ENCODE measurements at places on chromosomes 7 and 10. TPM values are rescaled to one million over a fixed set of nuclear protein-coding genes. Genes with fewer than 3 reads are reported as not detected.

GRCh38 chr7:1109581-1110310, 21.8 kb downstream of the GPER1 start:
- no peak for DNase-seq

- DNase-seq = no peak
These were observed 131.0 kb upstream of the BET1 start for GRCh38 chr7:94135180-94135579.

GRCh38 chr7:100175296-100175935, 1.8 kb downstream of the GPC2 start:
- no peak for DNase-seq

DNA sequence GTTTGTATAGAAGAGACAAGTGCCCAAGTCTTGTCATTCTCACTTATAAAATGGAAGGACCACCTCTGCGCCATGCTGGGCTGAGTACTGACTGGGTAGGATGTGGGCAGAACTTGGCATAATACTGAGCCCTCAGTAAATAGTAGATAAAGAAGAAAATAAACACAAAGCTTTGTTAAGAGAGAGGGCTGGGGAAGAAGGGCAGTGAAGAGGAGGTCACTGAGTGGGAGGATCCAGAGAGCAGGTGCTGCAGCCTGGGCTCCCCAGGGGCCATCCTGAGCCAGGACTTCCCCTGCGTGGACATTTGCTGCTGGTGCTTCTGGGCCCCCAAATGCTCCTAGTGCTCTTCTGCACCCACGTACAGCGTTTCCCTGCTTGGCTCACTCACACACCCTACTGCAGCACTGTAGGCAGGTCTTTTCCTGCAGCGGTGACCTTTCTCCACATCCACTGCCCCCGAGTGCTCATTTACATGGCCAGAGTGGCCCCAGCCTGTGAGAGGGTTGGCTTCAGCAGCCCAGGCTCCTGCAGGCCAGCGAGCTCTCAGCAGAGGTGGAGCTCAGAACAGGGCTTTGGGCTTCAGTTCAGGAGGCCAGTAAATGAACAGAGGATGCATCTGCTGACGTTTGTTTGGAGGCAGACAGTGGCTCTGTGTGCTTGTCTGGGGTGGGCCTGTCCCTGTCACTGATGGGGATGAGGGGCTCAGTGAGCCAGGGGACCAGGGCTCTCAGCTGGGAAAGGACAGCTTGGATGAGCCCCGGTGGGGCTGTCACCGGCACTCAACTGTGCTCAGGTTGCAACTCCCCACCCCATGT, 164.6 kb downstream of the ADARB2 start:
- no peak for DNase-seq

DNA sequence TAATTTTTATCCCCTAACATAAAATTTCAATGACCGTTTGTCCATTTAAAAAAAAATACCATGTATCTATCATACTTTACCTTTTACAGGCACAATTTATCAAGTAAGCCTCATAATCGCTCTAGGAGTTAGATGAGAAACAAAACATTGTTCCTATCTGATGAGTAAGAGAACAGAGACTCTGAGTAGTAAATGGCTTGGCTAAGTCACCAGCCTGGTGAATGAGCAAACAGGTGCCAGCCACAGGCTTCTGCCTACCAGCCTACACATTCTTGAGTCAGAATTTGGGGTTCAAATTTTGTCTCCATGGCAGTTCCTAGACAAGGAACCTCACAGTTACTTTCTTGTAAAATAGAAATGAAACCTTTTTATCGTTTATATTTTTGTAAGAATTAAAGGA, 235.4 kb downstream of the HGF start:
- no peak for DNase-seq

DNA sequence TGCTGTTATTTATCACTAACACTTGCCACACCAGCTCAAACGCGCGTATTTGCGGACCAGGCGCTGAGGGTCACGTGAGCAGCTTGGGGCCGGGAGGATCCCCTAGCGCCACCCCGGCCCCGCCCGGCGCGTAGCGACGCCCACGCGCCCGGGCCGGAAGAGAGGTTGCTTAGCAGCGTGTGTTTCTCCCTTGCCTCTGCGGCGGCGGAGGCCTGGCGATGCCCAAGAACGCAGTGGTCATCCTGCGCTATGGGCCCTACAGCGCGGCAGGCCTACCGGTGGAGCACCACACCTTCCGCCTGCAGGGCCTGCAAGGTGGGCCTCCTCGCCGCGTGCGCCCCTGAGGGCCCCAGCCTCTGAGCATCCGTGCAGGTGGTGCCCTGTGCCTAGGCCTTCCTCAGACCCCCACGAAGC, at the start of gene C10orf53:
Gene C10orf53 (plus strand): TSS at position 172 of the 414 bp plus-strand sequence. CDS start 47 bp downstream, at position 219.
- DNase-seq = no peak

DNA sequence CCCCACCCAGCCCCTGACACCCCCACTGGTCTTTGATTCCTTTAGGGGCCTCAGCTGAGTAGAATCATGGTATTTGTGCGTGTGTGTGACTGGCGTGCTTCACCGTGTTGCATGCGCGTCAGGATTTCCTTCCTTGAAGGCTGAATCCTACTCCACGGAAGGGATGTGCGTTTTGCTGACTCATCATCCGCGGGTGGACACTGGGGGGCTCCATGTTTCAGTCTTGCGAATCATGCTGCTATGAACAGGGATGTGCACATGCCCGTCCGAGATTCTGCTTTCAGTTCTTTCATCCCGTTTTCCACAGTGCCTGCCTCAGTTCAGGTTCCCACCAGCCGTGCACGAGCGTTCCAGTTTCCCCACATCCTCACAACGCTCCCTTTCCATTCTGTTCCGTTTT, 20.9 kb upstream of the JAKMIP3 start:
- no peak for DNase-seq

GRCh38 chr10:8158193-8159071, 103.9 kb downstream of the GATA3 start:
- no peak for DNase-seq

DNA sequence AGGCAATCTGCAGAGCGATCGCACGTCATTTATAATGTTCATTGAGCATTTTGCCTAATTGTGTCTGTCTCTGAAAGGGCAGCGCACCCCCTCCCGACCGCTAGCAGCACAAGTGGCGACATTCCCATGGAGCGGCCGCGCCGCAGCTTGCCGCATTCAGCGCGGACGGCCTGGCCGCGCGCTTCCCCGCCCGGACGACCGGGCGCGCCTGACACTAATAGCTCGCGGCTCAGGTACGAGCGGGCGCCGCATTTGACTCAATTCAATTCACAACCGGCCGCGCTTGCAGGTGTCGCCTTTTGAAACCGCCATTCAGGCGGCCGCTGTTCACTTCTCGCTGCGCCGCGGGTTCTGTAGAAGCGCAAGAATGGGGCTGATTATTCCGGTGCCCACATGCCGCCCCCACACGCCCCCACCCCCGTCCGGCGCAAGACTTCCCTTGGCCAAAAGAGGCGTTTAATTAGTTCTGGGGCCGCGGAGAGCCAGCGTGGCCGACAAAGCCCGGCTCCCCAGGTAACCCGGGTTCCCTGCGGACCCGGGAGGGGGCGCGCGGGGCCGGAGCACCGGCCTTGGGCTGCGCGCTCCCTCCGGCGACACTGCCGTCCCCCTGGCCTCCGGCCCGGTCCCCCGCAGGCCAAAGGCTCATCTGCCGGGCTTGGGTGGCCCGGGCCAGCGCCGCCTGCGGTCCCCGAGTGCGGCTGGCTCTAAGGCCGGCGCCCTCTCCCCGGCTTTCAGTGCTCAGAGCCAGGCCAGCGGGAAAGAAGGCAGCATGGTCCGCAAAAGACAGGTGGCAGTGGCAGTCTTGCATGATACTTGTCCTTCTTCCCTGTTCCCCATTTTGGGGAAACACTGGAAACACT, 18.7 kb upstream of the PTF1A start:
- no peak for DNase-seq

DNA sequence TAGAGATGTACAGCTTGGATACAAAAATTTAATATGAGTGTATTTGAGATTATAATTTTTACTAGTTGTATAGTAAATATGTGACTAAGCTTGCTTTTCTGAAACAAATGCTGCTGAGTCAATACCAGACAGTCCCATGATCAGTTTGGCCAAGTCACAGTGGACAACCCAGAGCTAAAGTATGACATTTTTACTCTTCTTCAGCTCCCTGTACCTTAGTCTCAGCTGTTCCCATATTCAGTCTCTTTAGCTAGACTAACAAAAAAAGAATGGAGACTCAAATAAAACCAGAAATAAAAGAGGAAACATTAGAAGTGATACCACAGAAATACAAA, 189.3 kb downstream of the CTNNA3 start:
- no peak for DNase-seq

DNA sequence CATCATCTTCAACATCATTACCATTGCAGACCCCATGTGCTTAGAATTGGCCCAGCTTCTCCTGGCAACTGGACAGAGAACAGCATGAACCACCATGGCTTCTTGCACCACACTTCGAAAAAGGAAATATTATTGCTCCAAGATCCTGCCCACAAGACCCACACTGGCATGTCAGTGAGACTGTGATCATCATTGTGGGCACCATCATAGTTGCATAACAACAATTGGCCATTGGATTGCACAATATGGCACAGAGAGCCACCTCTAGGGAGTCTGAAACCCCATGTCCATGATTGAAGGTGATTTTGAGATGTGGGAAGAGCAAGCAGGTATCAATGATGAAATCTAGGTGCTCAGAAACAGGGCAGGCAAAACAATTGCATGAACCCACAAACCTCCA, 918.9 kb downstream of the GRID1 start:
- DNase-seq = no peak

DNA sequence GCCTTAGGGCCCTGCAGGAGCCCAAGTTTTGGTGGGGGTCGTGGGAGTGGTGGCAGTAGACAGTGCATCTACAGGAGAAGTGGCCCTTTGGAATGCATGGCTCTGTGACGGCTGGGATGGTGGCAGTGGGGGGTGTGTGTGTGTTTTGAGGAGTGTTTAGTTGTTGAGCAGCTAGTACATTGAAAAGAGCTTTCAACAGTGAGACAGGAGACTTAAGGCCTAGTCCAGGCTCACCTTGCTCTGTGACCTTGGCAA, 27.1 kb downstream of the ZNF775 start:
- DNase-seq = no peak

DNA sequence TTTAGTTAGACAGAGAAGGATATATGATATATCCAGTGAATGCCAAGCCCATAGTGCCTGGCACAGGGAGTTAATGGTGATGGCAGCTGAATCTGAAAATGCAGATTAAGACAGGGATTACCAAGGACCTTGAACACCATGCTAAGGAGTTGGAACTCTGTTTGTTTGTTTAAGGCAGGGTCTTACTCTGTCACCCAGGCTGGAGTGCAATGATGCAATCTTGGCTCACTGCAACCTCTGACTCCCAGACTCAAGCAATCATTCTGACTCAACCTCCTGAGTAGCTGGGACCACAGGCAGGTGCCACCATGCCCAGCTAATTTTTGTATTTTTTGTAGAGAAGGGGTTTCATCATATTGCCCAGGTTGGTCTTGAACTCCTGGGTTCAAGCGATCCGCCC, 1.6 kb downstream of the AKR1D1 start:
- DNase-seq = no peak

DNA sequence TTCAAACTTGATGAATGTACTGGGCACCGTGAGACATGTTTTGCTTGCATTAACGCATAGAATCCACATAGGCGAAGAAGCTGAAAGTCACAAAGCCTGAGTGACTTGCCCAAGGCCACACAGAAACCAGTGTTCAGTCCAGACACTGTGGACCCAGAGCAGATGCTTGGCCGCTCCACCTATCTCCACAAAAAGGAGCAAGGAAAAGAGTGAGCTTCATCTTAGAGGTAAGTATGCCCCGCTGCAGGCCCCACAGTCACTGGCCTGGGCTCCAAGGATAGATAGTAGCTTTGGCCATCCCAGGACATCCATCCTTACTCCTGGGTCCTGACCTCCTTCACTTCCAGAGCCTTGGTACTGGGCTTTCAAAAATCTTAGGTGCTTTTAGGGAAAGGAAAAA, 60.1 kb upstream of the SAMD8 start:
- DNase-seq = no peak

DNA sequence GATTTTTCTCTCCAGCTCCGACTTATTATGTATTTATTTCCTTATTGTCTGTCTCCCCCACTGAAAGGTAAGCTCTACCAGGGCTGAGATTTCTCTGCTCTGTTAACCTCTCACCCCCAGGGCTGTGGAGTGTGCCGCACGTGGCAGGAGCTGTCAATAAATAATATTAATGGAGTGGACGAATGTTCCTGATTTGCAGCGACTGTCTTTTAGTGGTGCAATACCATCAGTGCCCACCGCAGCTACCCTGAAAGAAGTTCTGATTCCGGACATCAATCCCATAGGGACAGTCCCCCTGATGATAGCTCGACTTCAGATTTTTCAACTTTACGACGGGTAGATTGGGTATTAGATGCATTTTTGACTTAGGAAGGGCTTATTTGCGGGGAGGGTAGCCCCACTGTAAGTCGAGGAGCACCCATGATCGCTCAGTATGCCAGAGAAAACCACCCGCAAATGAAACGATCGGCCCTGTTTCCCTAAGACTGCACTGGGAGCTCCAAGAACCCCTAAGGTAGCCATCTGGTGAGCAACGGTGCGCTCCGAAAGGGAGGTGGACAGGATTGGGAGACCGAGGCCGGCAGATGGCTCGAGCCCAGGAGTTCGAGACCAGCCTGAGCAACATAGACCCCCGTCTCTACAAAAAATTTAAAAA, 986 bp upstream of the PPP2R2D start:
- DNase-seq = no peak

GRCh38 chr7:129773871-129774270, 162.4 kb downstream of the NRF1 start:
- DNase-seq = no peak

GRCh38 chr10:5354068-5354467, 10.7 kb upstream of the UCN3 start:
- no peak for DNase-seq

GRCh38 chr7:130669085-130669700, 645 bp upstream of the COPG2 start:
- DNase-seq = no peak

- DNase-seq = peak; percentile 12
These were observed 205.9 kb downstream of the SEC23IP start for GRCh38 chr10:120098232-120098930.

DNA sequence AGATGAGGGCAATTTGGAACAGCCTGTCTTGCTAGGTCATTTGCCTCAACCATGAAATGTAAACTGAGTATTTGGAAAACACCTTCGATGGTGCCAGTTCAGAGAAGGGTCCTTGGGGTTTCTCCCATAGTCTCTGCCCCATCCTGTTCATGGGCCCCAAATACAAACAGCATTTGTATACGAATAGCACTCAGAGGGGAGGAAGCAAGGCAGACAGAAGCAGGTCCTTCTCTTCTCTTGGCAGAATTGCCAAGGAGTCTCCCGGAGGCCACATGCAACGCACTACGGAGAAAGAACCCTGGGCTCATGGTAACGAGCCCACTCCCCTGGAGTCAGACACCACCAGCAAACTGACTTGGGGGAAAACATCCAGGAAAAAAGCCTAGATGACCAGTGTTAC, 162.1 kb downstream of the RAB11FIP2 start:
- DNase-seq = no peak

- no peak for DNase-seq
These were observed 550.3 kb downstream of the GRM8 start for GRCh38 chr7:126702242-126703016.

The NPTX2 gene
- 1.5 TPM for polyA plus RNA-seq

The PDE6C gene
- not detected for polyA plus RNA-seq

The LIPN gene
- not detected for polyA plus RNA-seq

The ENTPD7 gene
- 13.6 TPM for polyA plus RNA-seq

The CPA2 gene
- polyA plus RNA-seq = not detected

The PSD gene
- polyA plus RNA-seq = 1.8 TPM

The GRID2IP gene
- polyA plus RNA-seq = not detected

The PRLHR gene
- polyA plus RNA-seq = not detected
